ENCODE measurements at places on chromosomes 11 and 22.

DNA sequence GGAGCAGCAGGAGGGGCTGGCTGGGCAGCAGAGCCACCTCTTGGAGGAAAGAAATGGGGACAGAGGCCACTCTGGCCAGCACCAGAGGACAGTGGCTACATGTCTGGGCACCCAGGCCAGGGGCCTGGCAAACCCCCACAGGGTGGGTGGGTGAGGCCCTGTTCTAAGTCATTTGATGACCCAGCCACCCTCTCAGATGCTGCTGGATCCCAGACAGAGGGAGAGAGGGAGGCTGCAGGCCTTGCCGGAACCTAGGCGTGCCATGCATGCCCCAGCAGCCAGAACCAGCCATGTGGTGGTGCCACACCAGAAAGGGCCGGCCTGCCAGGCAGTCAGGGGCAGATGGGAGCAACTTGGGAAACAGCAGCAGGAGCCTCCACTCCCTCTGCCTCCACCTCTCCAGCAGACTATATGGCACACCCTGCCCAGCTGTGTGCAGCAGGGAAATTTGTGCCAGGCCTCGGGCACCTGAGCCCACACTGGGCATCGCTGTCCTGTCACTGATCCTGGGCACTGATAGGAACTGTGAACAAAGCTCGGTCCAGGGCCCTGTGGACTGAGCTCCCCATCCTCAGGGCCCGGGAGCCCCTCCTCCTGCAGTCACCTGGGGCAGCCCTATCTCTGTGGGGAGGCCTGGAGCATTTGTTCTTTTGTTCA lies 45.2 kb downstream of the RTN4R start:
- DNase-seq = no peak

DNA sequence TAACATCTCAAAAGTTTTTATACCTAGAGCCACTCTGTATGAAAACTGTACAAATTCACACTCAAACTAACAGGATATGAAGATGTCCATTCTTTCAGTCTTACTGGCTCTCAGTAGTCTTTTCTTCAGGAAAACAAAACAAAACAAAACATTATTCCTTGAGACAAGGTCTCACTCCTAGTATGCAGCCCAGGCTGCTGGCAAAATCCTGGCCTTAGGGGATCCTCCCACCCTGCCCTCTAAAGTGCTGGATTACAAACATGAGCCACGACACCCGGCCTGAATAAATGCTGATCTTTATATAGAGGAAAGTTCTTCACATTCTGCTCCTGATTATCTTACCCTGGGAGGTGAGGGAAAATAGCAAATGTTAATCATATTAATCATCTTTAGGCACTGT lies 5.1 kb downstream of the APOL2 start:
- DNase-seq = no peak

- no peak for DNase-seq
These were observed 38.4 kb upstream of the PHF21A start for GRCh38 chr11:46159680-46160079.

GRCh38 chr22:40410272-40410671 lies 39.9 kb downstream of the SGSM3 start:
- DNase-seq = no peak

GRCh38 chr11:9657531-9657930 lies 6.3 kb upstream of the SWAP70 start:
- DNase-seq = no peak

DNA sequence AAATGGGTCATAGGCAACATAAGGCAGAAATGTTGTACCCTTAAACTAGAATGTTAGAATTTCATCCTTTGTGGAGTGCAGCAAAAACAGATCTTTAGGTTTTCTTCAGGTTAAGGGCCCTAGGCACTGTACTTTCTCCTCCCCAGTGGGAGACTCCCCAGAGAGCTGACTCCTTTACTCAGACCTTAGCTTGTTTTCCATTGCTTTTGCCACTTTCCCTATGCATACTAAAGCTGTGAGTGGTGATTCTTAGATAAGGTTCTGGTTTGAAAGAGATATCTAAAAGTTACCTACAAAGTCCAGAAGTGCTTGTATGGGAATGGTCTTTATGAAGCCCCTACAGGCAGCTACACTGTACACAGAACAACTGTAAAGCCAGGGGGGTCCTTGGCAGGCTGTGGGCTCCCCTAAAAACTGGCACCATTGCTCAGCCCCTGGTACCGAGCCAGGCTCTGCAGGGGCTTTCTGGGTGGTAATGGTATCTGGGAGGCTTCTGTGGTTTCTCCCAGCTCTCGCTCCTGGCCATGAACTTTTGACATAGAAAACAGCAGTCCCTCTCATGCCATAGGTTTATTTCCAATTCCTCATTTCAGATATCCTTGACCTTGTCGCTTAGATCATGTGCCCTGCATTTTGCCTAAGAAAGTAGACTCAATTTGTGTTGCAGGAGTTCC lies 23.2 kb downstream of the AMOTL1 start:
- DNase-seq = no peak

DNA sequence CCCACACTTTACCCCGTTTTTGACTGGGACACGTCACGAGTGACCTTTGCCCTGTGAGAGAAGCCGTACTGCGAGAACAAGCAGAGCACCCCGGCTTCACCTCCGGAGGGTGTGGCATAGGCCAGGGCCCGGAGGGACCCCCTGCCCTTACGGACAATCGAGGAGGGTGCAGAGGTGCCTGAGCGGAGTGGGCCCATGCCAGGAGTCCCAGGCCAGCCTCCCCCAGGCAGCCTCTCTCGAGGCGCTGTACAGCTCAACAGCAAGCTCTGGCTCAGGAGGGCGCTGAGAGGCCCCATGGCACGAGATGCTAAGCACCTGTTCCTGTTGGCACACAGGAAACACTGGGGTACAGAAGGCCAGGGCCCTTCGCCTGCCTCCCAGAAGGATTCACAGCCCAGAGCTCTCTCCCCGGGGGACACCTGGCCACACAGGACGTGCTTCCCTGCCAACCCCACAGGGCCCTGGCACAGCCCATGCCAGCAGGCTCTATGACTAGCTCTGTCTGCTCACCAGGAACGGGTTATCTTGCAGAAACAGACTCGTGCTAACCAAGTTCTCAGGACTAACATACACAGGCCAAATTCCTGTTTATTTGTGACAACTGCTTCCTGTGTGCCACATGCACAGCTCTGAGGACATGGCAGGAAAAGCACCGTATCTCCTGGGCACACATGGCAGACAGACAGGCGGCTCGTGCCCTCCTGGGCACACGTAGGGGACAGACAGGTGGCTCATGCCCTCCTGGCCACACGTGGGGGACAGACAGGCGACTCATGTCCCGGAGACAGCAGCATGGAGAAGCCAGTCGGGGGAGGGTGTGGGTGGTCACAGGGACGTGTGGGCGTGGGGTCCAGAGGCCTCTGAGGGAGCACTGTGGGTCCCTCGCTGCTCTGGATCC lies 11.6 kb downstream of the TOLLIP start:
- no peak for DNase-seq

DNA sequence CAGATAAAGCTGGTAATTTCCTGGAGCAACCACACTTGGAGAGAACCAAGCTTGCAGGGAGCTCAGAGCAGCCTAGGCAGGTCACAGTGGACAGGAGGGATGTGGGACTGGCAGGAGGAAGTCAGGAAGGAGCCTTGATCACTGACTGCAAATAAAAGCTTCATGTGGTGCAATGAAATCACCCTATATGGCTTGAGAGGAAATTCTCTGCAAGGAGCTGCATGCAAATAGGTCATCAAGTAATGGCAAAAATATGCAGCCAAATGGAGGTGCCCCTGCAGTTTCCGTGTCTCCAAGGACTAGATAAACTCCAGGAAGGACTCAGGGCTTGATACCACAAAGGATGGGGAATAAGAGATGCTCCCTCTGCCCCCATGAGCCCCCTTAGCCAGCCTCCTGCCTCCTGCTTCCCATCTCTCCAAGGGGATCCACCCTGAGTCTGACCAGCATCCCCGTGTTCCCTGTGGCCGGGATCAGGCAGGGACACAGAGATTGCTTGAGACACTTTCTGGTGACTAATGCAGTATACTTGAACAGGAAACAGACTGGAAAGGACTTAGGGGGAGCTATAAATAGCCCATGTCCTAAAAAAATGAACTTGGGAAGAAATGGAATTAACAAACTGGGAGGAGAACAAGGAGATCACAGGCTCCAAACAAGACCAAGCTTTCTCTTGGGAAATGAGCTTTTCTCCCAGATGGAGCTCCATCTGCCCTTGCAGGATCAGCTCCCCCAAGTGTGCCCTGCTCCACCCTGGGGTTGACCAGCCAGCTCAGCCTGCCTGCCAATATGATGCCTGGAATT lies 23.9 kb upstream of the MICAL2 start:
- no peak for DNase-seq

DNA sequence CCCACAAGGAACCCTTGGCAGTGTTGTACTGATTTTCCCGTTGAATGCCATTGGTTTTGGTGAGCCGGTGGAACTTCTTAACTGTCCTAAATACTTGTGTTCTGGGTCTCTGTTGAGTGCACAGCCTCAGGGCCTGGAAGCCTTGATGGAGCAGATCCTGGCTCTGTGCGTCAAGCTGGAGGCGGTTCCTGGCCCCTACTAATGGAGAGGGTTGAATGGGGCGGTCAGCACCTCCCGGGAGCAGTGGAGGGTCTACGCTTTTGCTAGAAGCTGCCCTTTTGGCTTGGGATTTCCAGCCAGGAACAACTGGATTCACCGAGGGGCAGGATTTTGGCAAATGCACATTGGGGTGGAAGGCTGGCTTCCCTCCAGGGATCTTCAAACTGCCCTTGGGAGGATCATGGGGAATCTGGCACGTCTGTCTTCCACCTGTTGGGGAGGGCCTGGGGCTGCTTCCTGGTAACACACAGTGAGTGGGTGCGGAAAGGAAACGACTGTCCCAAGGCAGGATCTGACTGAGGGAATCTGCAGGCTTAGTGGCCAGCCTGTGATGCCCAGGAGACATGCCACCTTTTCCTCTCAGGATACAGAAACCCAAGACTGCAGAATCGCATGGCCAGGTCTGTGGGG lies 6.9 kb upstream of the OSBPL5 start:
- DNase-seq = no peak

GRCh38 chr11:61927501-61927900 lies 10.1 kb upstream of the RAB3IL1 start:
- DNase-seq = no peak

DNA sequence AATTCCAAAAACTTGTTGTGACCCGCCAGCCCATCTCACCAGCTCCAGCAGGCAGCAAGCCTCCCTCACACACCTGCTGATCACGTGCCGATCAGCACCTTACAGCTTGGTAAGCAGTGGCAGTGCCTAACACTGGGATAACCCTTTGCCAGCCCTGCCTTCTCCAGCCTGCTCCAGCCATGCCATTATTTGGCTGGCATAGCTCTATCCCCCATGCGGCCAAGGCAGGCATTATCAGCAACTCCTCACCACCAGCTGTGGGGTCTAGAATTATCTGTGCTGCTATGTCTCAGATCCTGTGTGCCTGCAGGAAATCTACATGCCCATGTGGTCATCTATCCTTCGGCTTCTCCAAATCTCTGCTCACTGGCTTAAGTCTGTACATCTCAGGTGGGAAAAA lies 215.0 kb downstream of the ST3GAL4 start:
- no peak for DNase-seq

DNA sequence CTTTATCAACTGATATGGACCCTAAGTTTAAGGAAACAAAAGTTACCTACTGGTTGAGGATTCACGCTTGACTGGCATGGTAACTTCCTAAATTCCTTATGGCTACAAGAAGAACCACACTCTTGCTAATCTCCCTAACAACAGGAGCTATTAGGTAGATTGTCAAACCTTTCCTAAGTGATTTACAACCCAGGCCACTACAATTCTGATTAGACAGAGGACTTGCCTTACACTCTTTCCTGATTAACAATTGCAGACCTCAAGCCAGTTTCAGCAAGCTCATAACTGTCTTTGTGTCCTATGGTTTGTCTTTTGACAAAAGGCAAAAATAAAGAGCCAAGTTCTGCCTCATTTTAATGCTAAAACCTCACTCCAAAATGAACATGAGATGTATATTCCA lies 16.3 kb downstream of the OR52K2 start:
- no peak for DNase-seq

GRCh38 chr22:43859621-43860020 lies 2.7 kb downstream of the SULT4A1 start:
- DNase-seq = no peak

GRCh38 chr11:120768949-120769348 lies 255.0 kb upstream of the TBCEL start:
- DNase-seq = no peak

- DNase-seq = peak; percentile 41
These were observed 5.6 kb downstream of the LIPT2 start for GRCh38 chr11:74487875-74488274.

DNA sequence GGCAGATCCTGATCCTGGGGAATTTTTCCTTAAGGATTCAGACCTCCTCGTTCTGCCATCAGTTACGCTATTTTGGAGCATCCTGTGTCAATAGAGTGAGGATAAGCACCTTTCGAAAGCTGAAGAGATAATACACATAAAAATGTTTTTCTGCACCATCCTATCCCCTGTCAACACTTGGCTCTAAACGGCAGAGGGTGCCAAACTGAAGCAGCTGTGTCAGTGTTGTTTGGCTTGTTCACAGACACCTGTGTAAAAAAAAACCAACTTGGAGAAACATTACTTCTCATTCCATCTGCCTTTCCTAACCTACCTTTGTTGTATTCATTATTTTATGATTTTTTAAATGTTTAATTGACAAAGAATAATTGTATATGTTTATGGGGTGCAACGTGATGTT lies 417.0 kb upstream of the DDI1 start:
- peak; percentile 54 for DNase-seq

- DNase-seq = no peak
These were observed 1.5 kb downstream of the PRR33 start for GRCh38 chr11:1889941-1890855.

DNA sequence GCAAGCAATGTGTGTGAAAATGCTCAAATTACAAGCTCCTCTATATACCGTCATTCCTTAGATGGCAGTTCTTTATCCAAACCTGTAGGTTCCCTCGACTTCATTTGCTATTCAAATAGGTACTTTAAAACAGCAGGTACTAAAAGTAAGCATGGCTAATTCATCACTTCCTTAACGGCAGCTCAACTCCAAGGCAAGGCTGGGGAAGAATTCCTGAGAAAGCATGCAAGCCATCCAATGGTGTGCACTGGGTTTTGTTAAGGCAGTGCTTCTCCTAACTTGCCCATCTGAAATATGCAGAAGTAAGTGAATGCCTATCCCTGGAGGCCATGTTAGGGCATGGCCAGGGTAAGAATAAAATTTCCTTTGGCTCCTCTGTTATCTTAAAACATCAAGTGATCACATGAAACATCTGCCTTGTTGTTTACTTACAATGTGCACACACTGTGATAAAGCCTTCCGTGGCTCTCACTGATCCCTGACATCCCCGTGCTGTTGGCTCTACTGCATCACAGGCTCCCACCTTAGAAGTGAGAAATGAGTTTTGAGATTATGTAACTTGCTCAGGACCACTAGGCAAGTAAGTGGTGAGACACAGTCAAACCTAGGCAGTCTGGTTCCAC lies 52.1 kb downstream of the SMCO4 start:
- DNase-seq = no peak

GRCh38 chr22:39623603-39624500 lies 53.3 kb downstream of the CACNA1I start:
- DNase-seq = no peak
